ENCODE measurements at places on chromosomes 5 and 9.
A peak's percentile ranks its signal among the peaks of the same experiment; 100 is the strongest.

GRCh38 chr5:174717826-174718455 is 6.4 kb upstream of the MSX2 start:
- H3K27ac ChIP-seq: no peak overlapping the region
- DNase-seq: no peak
- H3K4me1 ChIP-seq: peaks cover 2% of the 10 kb centered on the region
- no peaks in the 10 kb centered on the region for H3K36me3 ChIP-seq

DNA sequence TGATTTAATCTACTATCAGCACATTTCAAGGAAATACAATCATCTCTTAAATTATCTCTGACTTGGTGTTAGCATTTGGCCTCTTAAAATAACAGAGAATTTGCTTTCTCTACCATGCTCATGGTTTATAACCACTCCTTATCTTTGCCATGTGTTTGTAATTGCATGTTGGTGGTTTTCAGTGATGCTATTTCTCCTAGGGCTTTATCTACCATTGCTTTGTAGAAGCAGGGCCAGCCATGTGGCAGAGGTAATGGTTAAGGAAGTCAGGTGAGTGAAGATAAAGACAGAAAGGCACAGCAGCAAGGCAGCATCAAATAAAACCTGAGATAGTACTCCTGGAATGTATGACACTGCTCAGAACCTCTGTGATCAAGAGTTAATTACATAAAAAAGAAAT is 206.2 kb downstream of the FER start:
- no peaks in the 10 kb centered on the region for H3K36me3 ChIP-seq
- no peak for DNase-seq
- no peak overlapping the region for H3K27ac ChIP-seq
- H3K27me3 ChIP-seq: no peaks in the 10 kb centered on the region

GRCh38 chr9:117425566-117425965 is 10.7 kb upstream of the ASTN2 start:
- no peaks in the 10 kb centered on the region for H3K36me3 ChIP-seq
- H3K4me3 ChIP-seq: no peak overlapping the region
- no peak overlapping the region for H3K27ac ChIP-seq

DNA sequence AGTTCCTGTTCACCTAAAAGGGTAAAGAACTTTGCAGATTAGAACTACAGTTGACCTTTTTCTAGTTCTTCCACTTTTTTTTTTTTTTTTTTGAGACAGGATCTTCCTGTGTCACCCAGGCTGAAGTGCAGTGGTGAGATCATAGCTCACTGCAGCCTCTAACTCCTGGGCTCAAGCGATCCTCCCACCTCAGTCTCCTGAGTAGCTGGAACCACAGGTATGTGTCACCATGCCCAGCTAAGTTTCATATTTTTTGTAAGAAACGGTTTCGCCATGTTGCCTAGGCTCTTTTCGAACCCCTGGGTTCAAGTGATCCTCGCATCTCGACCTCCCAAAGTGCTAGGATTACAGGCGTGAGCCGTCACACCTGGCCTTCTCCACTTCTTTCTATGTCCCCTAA is 39.7 kb upstream of the TNFAIP8 start:
- H3K4me1 ChIP-seq: peaks cover 52% of the 10 kb centered on the region
- no peak for DNase-seq
- H3K27me3 ChIP-seq: no peaks in the 10 kb centered on the region
- peak overlapping the region; percentile 89 for H3K27ac ChIP-seq
- H3K4me3 ChIP-seq: no peak overlapping the region
- peaks cover 7% of the 10 kb centered on the region for H3K36me3 ChIP-seq

DNA sequence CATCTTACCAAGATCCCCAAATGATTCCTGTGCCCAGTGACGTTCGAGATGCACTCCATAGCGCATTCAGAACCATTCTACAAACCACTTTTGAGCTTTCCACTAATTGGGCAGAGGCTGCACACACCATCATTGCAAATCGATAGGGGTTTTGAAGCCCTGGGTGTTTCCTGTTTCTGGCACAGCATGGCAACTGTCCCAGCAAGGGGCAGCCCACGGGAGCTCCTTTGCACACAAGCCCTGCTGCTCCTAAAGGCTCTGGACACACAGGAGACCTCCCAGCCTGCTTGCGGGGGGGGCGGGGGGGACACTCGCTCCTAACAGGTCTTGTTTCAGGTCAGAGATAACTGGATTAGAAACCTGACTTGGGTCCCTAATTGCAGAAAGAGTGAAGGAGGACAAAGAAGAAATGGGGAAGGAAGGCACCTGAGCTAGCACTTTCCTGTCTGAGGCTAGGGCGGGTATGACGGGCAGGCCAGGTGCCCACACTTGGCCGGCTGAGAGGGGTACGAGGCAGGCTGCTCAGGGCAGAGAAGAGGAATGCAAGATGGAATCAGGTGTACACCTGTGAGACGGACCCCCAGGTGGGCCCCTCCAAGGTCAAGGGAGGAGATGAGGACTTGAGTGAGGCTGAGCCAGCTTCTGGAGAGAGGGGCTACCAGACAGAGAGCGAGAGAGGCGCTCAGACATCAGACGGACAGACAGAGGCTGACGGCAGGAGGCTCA is 820 bp downstream of the FBP1 start:
- DNase-seq: no peak
- peak overlapping the region; percentile 72 for H3K27ac ChIP-seq
- no peaks in the 10 kb centered on the region for H3K36me3 ChIP-seq
- H3K4me3 ChIP-seq: peak overlapping the region; percentile 93

GRCh38 chr9:100880284-100880683 is 148.2 kb upstream of the PLPPR1 start:
- no peak overlapping the region for H3K27ac ChIP-seq
- DNase-seq: no peak
- H3K4me3 ChIP-seq: no peak overlapping the region
- H3K4me1 ChIP-seq: no peaks in the 10 kb centered on the region
- H3K27me3 ChIP-seq: no peaks in the 10 kb centered on the region

DNA sequence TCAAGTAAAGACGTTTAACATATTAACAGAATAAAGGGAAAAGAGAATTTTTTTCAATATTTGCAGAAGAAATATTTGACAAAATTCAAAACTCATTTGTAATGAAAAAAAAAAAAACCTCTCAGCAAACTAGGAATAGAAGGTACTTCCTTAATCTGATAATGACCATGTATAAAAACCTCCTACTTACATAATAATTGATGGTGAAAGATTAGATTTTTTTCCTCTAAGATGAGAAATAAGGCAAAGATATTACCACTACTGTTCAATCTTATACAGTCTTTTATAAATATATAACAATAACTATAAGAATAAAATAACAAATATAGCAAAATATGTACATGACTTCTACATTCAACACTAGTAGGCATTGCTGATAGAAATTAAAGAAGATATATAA is 424.6 kb upstream of the KLF4 start:
- H3K36me3 ChIP-seq: peaks cover 2% of the 10 kb centered on the region
- no peak overlapping the region for H3K4me3 ChIP-seq
- H3K27ac ChIP-seq: no peak overlapping the region
- no peak for DNase-seq

GRCh38 chr9:109868207-109868606 is 88.2 kb downstream of the PALM2AKAP2 start:
- DNase-seq: no peak
- H3K4me1 ChIP-seq: peaks cover 2% of the 10 kb centered on the region
- no peak overlapping the region for H3K27ac ChIP-seq
- no peaks in the 10 kb centered on the region for H3K36me3 ChIP-seq
- peaks cover 5% of the 10 kb centered on the region for H3K27me3 ChIP-seq

- no peak overlapping the region for H3K27ac ChIP-seq
- no peak for DNase-seq
- H3K4me1 ChIP-seq: peaks cover 3% of the 10 kb centered on the region
- no peaks in the 10 kb centered on the region for H3K27me3 ChIP-seq
Observed at GRCh38 chr5:128014578-128014977, 69.0 kb upstream of the SLC12A2 start.

- peaks cover 2% of the 10 kb centered on the region for H3K36me3 ChIP-seq
- H3K27ac ChIP-seq: peak overlapping the region; percentile 83
- DNase-seq: peak; percentile 87
- H3K4me3 ChIP-seq: peak overlapping the region; percentile 33
- no peaks in the 10 kb centered on the region for H3K27me3 ChIP-seq
Observed at GRCh38 chr9:127166651-127167524, 44.5 kb upstream of the ANGPTL2 start.

GRCh38 chr5:143222287-143223231 is 180.9 kb downstream of the NR3C1 start:
- peaks cover 25% of the 10 kb centered on the region for H3K4me1 ChIP-seq
- peak; percentile 40 for DNase-seq
- peak overlapping the region; percentile 82 for H3K4me3 ChIP-seq
- no peaks in the 10 kb centered on the region for H3K27me3 ChIP-seq
- H3K36me3 ChIP-seq: no peaks in the 10 kb centered on the region

GRCh38 chr5:145906401-145906800 is 30.0 kb upstream of the SH3RF2 start:
- peaks cover 4% of the 10 kb centered on the region for H3K27me3 ChIP-seq
- DNase-seq: no peak
- H3K36me3 ChIP-seq: no peaks in the 10 kb centered on the region

GRCh38 chr5:131406975-131407638 is 143.3 kb downstream of the CDC42SE2 start:
- H3K4me1 ChIP-seq: no peaks in the 10 kb centered on the region
- H3K27me3 ChIP-seq: no peaks in the 10 kb centered on the region
- DNase-seq: no peak
- no peak overlapping the region for H3K27ac ChIP-seq
- peaks cover 46% of the 10 kb centered on the region for H3K36me3 ChIP-seq
